ENCODE measurements at places on chromosomes 3 and 15.

DNA sequence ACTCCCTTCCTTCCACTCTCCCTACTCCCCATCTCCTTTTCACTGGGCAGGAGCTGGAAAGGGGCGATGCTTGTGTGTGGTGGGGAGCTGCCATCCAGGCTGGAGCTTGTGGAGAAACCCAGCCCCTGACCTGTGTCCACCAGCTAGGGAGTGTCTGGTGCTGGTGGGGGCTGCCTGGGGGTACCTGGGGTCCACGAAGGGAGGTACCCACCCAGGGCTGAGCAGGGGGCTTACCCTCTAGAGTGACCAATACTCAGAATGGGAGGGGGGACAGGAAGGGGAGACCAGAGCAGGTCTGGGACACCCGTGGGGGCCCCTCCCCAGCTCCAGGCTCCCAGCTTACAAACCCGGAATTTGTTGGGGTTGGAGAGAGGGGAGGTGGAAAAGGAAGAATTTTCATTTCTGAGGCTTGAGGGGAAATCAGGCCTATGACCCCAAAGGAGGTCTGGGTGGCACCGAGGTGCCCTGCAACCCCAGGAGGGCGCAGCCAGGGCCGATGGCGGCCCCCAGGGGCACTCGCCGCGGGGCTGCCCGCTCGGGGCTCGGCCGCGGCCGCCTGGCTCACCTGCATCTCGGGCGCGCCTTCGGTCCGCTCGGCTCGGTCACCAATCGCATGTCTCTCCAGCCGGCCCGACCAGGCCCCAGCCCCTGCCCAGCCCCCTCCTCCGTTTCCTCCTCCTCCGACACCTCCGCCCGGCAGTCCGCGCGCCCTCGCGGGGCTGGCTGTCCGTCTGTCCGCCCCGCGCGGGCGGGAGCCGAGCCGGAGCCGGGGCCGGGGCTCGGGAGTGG is 773 bp downstream of the LINGO1 start:
- no peak for DNase-seq

- peak; percentile 41 for DNase-seq
Observed at GRCh38 chr15:29568840-29569532, 253.3 kb downstream of the TJP1 start.

DNA sequence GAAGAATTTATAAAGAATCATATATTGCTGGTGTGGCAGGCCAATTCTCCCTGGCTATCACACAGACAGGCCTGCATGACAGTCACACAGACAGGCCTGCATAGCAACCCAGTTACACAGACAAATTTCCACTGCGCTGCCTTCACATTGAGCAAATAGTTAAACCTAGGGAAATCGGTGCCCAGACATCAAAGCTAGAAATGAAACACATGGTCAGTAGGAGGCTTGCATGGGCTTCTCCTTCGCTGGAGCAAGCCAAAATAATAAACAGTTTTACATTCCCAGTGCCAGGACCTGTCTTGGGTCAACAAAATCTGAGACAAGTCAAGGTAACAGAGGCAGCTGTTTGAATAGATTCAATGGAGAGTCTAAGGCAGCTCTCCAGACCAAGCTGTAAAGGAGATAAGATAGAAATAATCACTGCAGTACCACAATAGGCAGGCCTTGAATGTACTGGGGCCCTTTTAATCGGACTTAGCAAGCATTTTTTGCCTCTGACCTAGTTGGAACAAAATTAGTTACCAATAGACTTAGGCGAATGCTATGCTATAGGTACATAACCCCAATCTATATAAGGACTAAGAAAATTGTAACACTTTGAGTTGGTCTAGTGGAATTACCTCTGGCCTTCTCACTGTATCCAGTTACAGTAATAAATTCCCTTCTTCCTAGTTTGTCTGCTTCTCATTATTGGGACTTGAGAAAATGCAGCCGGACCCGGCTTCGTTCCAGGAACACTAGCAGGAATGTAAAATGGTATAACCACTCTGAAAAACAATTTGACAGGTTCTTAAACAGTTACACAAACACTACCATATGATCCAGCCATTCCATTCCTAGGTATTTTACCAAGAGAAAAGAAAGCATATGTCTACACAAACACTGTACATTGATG is 274.7 kb upstream of the UBE2E2 start:
- DNase-seq: no peak

DNA sequence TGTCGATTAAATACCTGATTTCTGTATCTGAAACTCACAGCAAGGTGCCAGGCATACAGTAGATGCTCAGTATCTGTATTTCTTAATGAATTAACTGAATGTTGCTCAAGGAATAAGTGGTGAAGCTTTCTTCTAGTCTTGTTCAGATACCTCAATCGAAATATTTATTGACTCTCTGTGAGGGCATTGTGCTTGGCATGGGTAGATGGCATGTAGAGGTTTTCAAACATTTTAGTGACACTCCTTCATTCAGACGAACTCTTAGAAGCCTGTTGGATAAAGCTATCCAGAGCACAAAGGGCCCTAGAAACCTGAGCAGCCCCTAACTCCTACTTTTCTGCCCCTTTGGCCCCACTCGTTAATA is 369 bp upstream of the SNX1 start:
- no peak for DNase-seq

DNA sequence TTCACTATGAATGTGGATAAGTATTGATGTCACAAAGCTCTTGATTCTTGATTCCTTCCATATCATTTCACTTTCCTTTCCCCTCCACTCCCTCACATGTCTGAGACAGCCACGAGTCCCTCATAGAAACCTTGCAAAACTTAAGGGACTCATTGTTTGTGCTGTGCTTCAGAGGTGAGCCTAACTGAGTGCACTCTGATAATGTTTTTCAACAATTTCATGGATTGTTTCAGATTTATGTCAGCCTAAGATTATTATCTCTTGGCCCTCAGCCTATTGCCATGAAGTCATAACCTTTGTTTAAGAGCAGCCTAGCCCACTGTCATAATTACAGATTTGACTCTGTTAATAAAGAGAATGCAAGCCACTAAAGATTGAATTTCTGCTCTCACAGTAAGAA is 363.6 kb downstream of the MECOM start:
- no peak for DNase-seq

- no peak for DNase-seq
Observed at GRCh38 chr3:170829546-170830272, 40.3 kb downstream of the RPL22L1 start.

- DNase-seq: no peak
Observed at GRCh38 chr15:70486451-70487386, 276.6 kb downstream of the UACA start.

DNA sequence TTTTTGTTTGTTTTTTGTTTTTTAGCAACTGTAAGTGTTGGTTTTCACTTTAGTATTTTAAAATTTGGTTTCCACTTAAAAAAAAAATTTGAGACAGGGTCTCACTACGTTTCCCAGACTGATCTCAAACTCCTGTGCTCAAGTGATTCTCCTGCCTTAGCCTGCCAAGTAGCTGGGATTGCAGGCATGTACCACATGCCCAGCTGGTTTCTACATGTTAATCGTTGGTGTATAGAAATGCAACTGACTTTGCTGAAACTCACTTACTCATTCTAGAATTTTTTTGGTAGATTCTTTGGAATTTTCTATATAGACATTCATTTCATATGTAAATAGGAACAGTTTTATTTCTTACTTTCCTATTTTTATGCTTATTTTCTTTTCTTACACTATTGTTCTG is 244.7 kb upstream of the MRPL3 start:
- DNase-seq: no peak

DNA sequence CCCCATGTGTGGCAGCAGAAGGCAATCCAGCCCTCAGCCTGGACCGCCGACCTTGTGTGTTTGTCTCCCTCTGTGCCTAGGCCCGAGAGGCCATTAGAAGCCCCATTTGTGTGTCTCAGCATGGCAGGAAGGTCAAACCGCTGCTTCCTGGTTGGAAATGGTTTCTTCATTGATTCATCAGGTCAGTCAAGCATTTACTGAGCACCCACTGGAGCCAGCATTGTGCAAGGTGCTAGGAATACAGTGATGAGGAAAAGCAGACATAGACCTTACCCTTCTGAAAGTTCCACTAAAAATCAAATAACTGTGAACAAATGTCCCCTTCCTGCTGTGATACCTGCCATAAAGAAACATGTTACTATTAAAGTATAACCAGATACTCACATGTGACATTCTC is 265.9 kb upstream of the CTDSPL start:
- DNase-seq: no peak

Data from NCI-H2081 treated with DMSO at 0.1 percent for 48 hours (cell line).